Stimulated activated CD8-positive, alpha-beta memory T cell treated with anti-CD3 and anti-CD28 coated beads, Interleukin-15, amount 100 ng/mL, for 1 hour (primary cell): ENCODE measurements at places on chromosomes 4 and X.

- DNase-seq = no peak
Observed at GRCh38 chr4:168744021-168744420, 247.2 kb downstream of the PALLD start.

- DNase-seq = no peak
Observed at GRCh38 chr4:10596586-10597290, 87.8 kb downstream of the CLNK start.

- no peak for DNase-seq
Observed at GRCh38 chrX:104435249-104435648, 130.8 kb upstream of the IL1RAPL2 start.

DNA sequence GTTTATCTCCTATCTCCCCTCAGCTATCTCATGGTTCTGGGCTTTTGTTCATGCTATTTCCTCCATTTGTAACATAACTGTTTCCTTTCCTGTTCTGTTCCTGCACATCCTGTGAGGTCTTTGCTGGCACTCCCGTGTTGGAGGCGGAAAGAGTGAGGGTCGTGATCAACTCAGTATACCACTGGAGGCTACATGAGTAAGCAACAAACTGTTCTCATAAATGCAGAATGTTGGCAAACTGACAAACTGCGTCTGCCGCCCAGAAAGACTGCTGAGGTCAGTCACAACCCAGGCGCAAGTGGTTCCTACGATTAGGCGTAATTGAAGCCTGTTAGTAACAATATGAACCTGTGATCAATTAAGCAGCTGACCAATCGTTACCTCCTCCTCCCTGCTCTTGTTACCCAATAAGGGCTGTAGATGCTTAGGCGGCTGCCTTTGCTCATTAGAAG is 48.8 kb downstream of the C4orf33 start:
- no peak for DNase-seq

- DNase-seq = no peak
Observed at GRCh38 chr4:5259471-5259870, 208.2 kb downstream of the STK32B start.

GRCh38 chr4:6332042-6332668 is 62.5 kb downstream of the WFS1 start:
- DNase-seq = no peak
